ENCODE measurements at places on chromosomes 4 and X. TPM values are rescaled to one million over a fixed set of nuclear protein-coding genes. Genes with fewer than 3 reads are reported as not detected.
A peak's percentile ranks its signal among the peaks of the same experiment; 100 is the strongest.

DNA sequence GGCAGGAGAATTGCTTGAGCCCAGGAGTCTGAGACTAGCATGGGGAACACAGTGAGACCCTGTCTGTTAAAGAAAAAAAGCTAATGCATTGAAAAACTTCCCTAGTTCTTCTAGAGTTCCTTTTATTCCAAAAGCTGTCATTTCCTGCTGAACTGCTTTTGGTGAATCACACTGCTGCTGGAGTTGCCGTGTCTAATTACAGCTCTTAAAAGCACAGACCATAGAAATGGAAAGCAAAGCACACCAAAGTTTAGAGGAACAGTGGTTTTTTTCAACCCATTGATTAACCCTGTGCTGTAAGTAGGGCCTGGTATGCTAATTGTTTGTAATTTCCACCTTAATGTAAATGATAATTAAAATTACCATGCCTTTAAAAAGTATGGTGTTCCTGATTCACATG, 52.4 kb downstream of the SEPTIN11 start:
- no peaks in the 10 kb centered on the region for H3K4me1 ChIP-seq
- H3K4me3 ChIP-seq = no peak overlapping the region
- peak overlapping the region; percentile 56 for H3K27ac ChIP-seq
- peaks cover 7% of the 10 kb centered on the region for H3K36me3 ChIP-seq

GRCh38 chr4:77073106-77073809, 2.5 kb downstream of the CCNI start:
- DNase-seq = no peak
- peak overlapping the region; percentile 100 for H3K27ac ChIP-seq
- no peaks in the 10 kb centered on the region for H3K36me3 ChIP-seq
- H3K4me3 ChIP-seq = peak overlapping the region; percentile 99
- peaks cover 65% of the 10 kb centered on the region for H3K4me1 ChIP-seq
- no peaks in the 10 kb centered on the region for H3K27me3 ChIP-seq

ZDHHC9 gene
- 13.0 TPM for total RNA-seq

GRCh38 chr4:33161202-33161601, 2441.0 kb downstream of the PCDH7 start:
- no peaks in the 10 kb centered on the region for H3K36me3 ChIP-seq
- no peaks in the 10 kb centered on the region for H3K27me3 ChIP-seq
- no peak overlapping the region for H3K27ac ChIP-seq
- H3K4me3 ChIP-seq = no peak overlapping the region

AMOT gene
- total RNA-seq = 17.6 TPM

RHOH gene
- 0.49 TPM for total RNA-seq

DNA sequence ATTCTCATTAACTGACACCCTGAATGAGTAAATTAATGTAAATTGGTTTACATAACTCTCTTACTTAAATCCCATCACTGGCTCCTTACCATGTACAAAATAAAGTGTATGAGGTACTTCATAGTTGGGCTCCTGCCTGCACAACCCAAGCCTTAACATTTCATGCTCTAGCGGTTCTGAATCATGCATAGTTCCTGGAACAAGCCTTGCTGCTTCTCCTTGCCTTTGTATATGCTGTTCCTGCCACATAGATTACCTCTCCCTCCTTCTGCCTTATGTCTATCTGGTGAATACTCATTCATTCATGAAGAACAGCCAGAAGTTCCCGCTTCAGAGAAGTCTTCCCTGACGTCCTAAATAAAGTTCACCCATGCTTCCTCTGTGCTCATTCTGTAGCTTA, 594.7 kb downstream of the SMARCA1 start:
- H3K27ac ChIP-seq = no peak overlapping the region
- H3K4me3 ChIP-seq = no peak overlapping the region
- no peaks in the 10 kb centered on the region for H3K27me3 ChIP-seq
- H3K36me3 ChIP-seq = no peaks in the 10 kb centered on the region
- DNase-seq = no peak
- no peaks in the 10 kb centered on the region for H3K4me1 ChIP-seq

TBCK gene
- 43.5 TPM for total RNA-seq

MAGEA2B gene
- not detected for total RNA-seq

GRCh38 chr4:107467461-107467860, 252.6 kb downstream of the PAPSS1 start:
- no peaks in the 10 kb centered on the region for H3K27me3 ChIP-seq
- H3K36me3 ChIP-seq = no peaks in the 10 kb centered on the region
- H3K27ac ChIP-seq = no peak overlapping the region
- DNase-seq = no peak

DNA sequence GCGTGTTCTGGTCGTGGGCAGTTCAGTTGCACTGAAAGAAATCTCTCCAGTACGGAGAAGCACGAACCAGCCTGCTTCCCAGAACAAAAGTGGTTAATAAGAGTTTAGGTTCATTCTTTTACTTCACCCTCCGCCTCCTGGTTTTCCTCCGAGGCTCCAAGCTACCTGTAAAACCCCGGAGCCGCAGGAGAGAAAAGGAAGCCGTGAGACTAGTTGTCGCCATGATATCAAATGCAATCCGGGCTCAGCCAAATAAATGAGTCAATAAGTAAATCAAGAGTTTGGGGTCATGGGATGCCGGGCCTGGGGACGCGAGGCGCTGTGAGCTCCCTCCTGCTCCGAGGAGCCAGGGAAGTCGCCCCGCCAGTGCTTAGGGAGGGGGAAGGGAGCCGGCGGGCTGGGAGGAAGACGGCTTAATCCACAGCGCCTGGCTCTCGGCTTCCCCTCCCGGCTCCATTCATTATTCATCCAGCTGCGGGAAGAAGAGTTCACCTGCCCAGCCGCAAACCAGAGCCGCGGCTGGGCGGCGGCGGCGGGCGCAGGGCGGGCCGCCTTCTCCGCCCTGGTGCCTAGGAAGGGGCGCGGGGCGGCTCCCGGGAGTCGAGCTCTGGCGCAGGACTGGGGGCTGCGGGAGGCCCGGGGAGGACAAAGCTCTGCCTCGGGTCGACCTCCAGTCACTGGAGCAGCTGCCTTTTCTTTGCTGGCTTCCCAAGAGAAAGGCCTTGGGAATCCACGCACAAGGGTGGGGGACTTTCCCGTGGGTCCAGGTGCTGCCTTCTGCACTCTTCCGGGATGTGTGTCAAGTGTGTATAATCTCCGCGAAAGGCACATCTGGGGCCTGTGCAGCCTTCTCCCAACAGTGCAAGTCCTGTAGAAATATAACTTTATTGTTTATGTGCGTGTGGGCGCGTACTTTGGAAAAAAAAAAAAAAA, 1.7 kb downstream of the FRAS1 start:
- H3K36me3 ChIP-seq = no peaks in the 10 kb centered on the region
- no peaks in the 10 kb centered on the region for H3K27me3 ChIP-seq
- H3K4me1 ChIP-seq = peaks cover 32% of the 10 kb centered on the region
- peak overlapping the region; percentile 75 for H3K27ac ChIP-seq
- peak overlapping the region; percentile 59 for H3K4me3 ChIP-seq

S100G gene
- total RNA-seq = not detected

GRCh38 chr4:169818063-169818679, 60.4 kb upstream of the HPF1 start:
- H3K4me3 ChIP-seq = no peak overlapping the region
- no peak for DNase-seq
- no peaks in the 10 kb centered on the region for H3K36me3 ChIP-seq
- no peak overlapping the region for H3K27ac ChIP-seq

- H3K27me3 ChIP-seq = no peaks in the 10 kb centered on the region
- no peaks in the 10 kb centered on the region for H3K36me3 ChIP-seq
- no peak overlapping the region for H3K4me3 ChIP-seq
- no peak for DNase-seq
- H3K27ac ChIP-seq = no peak overlapping the region
These were observed 151.7 kb upstream of the CPEB2 start for GRCh38 chr4:14850455-14851097.

DNA sequence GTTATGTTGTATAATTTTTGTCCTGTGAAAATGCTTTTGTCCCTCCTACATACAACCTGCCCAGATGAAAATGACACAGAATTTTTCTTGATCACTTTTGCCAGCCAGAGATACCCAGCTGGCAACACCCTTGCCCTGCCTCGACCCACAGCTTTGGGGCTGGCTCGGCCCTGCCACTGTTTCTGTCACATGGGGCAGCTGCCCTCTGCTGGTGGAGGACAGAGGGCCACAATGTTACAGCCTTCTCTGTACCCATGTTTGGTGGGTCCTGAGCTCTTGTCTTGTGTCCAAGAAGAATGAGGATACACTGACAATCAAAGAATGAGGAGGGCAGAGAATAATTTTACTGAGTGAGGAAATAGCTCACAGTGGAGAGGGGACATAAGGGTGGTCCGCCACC, 31.1 kb downstream of the BMP15 start:
- H3K4me1 ChIP-seq = no peaks in the 10 kb centered on the region
- no peak overlapping the region for H3K4me3 ChIP-seq
- H3K36me3 ChIP-seq = no peaks in the 10 kb centered on the region
- no peaks in the 10 kb centered on the region for H3K27me3 ChIP-seq
- no peak for DNase-seq

KIF4A gene
- 0.55 TPM for total RNA-seq

CFAP99 gene
- not detected for total RNA-seq

DNA sequence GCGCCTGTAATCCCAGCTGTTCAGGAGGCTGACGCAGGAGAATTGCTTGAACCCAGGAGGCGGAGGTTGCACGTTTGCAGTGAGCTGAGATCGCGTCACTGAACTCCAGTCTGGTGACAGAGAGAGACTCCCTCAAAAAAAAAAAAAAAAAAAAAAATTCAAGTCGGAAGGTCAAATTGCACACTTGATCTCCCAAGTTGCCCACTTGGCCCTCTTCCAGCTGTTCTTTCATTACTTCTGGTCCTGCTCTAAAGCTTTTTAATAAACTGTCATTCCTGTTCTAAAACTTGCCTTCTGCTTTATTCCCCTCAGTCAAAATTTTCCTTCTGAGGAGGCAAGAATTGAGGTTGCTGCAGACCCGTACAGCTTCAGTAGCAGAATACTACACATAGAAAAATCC, 2358.0 kb downstream of the ARAP2 start:
- H3K27ac ChIP-seq = no peak overlapping the region
- DNase-seq = no peak
- H3K27me3 ChIP-seq = no peaks in the 10 kb centered on the region

- H3K27ac ChIP-seq = no peak overlapping the region
- DNase-seq = no peak
- no peaks in the 10 kb centered on the region for H3K36me3 ChIP-seq
- no peaks in the 10 kb centered on the region for H3K4me1 ChIP-seq
- no peak overlapping the region for H3K4me3 ChIP-seq
These were observed 8.9 kb upstream of the CCNG2 start for GRCh38 chr4:77148078-77148477.

DNA sequence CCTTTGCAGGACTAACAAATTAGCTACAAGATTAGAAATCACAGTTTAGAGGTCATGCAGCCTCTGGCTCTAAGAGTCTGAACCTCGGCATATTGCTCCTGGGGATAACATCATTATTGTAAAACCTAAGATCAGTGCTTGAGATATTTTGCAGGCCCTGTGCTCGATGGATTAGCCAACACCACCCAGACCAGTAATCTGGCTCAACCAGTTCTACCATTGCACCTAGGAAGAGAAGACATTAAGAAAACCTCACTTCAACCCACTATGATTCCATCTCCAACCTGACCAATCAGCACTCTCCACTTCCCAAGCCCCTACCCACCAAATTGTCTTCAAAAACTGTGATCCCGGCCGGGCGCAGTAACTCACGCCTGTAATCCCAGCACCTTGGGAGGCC, 43.6 kb downstream of the WFS1 start:
- no peaks in the 10 kb centered on the region for H3K27me3 ChIP-seq
- H3K36me3 ChIP-seq = no peaks in the 10 kb centered on the region
- peaks cover 12% of the 10 kb centered on the region for H3K4me1 ChIP-seq
- no peak overlapping the region for H3K4me3 ChIP-seq
- DNase-seq = no peak
- H3K27ac ChIP-seq = no peak overlapping the region

- peaks cover 11% of the 10 kb centered on the region for H3K36me3 ChIP-seq
- H3K4me3 ChIP-seq = no peak overlapping the region
- no peaks in the 10 kb centered on the region for H3K27me3 ChIP-seq
- DNase-seq = no peak
These were observed 67.4 kb downstream of the METTL14 start for GRCh38 chr4:118752551-118752950.

- H3K36me3 ChIP-seq = no peaks in the 10 kb centered on the region
- H3K27me3 ChIP-seq = no peaks in the 10 kb centered on the region
- H3K4me3 ChIP-seq = no peak overlapping the region
These were observed 467.0 kb upstream of the CTSO start for GRCh38 chr4:156420623-156421022.

NAP1L3 gene
- total RNA-seq = 8.6 TPM

All from sigmoid colon (tissue), 7 donors.